ENCODE measurements at places on chromosomes 1 and 21. TPM values are rescaled to one million over a fixed set of nuclear protein-coding genes. Genes with fewer than 3 reads are reported as not detected.

DNA sequence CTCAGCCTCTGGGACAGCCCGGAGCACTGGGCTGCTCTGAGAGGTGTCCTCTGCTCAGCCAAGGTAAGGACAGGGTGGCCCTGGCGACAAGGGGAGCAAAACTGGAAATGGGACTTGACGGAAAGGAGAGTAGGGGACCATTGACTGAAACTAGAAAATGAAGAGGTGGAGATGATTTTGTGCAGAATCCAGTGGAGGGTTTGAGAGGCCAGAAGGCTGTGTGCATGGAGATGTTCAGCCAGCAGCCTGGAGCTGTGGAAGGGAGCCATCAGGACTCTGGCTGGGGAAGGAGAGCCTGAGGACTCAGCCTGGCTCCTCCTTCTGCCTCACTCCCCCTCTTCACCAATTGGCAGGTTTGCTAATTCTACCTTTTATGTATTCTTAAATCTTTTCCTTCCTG, 114.2 kb downstream of the EDEM3 start:
- no peak for DNase-seq

GRCh38 chr1:37096523-37096922, 62.2 kb upstream of the GRIK3 start:
- DNase-seq, result no peak

The OR6N1 gene
- not detected for total RNA-seq

The KCNE1 gene
- not detected for total RNA-seq

The PLA2G4A gene
- total RNA-seq, result 1.7 TPM

- no peak for DNase-seq
Observed at GRCh38 chr1:230267338-230268065, 158.6 kb downstream of the PGBD5 start.

The TMEM125 gene
- 16.2 TPM for total RNA-seq

DNA sequence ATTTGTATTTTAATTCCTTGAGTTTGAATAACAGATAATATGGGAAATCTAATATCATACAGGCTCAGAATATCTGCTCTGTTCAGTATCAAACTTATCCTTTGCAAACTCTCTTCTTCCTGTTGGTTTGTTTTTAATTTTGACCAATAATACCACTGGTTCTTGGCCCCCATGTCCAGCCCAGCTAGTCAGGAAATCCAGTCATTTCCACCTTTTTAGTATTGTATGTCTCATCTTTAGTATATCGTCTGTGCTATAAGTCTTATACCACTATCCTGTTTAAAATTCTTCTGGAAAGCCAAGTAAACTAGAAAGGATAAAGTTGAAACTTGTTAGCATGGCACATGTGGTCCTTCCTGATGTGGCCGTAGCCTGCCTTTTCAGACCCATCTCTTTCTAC, 10.7 kb downstream of the SCCPDH start:
- DNase-seq, result no peak

DNA sequence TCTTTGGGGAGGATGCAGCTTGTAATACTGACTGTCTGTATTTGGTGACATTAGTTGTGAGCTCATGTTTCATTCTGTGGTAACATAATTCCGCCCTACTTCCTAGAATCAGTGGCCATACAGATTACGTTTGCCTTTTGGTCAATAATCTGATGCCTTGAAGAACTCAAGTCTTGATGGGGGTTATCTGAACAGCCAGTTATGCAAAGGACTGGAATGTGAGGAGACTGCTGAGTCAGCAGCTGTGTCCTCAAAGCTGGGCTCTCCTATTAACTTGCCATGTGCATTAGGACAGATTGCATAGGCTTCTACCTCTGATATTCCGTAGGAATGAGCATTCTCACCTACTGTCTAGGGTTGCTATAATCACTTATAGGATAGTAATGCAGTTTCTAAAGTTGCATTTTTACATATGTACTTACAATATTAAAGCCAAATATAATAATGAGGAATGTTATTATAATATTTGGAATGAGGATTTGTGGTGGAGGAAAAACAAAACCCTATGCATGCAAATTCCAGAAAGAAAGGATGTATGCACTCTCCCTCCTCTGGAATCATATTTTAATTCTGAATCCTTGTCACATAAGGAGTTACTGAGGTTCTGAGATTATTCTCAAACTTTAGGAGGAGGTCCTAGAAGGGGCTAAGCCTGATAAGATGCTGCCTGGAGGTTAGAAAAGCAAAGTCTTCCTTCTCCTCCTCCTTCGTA, 116.0 kb downstream of the NOS1AP start:
- no peak for DNase-seq

The BRDT gene
- total RNA-seq, result not detected

- DNase-seq, result no peak
Observed at GRCh38 chr1:240138867-240139266, 47.2 kb downstream of the FMN2 start.

The ZSCAN20 gene
- 7.1 TPM for total RNA-seq

- no peak for DNase-seq
Observed at GRCh38 chr1:166511761-166512160, 327.5 kb upstream of the POGK start.

The AKR7A3 gene
- total RNA-seq, result 0.33 TPM

The ATP1A4 gene
- not detected for total RNA-seq

DNA sequence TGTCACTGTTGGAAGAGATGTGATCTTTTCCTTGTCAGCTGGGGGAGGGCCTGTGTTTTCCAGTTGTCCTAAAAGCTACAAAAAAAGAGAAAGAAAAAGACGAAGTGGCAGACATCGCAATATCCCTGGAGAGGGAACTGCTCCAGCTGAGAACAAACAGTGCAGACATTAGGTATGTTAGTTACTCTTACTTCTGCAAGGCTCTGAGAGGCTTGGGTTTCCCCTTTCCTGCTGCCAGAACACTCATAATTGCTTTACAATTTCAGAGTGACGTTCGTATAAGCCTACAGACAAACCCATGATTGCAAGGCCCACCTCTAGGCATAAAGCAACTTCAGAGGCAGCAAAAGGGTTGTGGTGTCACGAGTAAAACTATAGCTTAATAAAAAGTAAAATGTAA, 31.1 kb downstream of the CD160 start:
- no peak for DNase-seq

DNA sequence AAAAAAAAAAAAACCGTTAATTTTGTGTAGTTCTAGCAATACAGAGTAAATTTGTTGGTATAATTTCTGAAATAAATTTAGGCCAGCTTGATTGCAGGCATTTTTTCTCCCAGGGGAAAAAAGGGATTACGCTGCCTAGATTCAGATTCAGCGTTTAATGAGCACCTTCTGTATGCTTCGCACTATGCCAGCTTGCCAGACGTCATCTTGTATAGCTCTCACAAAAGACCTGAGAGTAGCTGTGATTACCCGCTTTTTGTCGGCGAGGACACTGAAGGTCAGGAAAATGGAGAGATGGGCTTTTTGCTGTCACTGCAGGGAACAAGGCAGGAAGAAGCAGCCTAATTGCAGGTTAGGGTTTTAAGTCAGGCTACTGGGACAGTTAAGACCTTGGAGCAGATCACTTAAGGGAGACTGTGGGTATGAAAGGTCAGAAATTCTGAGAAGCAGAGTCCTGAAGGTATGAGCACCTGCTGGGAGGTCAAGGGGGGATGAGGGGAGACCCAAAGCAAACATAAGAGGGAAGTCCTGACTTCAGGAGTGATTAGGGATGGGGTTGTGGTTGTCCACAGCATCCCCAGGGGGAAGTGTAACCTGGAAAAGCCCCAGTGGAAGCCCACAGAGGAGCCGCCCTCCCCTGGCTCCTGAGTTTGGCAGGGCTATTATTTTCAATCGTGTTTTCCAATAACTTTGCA, 39.0 kb downstream of the TMCC2 start:
- no peak for DNase-seq

The IL20 gene
- not detected for total RNA-seq

The PRKCZ gene
- total RNA-seq, result 37.0 TPM

DNA sequence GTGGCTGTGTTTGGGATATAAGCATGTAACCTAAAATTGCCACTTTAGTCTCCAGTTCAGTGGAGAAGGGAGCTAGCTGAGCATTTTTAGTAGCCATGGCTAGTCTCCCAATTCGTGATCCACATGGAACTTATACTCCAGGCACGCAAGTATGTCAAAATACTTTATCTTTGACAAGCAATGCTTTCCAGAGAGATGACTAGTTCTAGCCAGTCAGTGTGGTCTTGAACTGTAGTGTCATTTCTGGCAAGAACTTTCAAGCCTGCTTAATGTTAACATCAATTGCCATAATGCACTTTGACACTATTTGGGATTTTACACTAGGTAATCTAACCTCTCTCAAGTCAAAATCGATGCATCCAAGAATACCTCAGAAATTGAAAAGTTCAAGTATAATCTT, 660.0 kb downstream of the PTPRC start:
- DNase-seq, result no peak

The PRAMEF20 gene
- total RNA-seq, result not detected

The OR10J1 gene
- not detected for total RNA-seq

The SAMD11 gene
- total RNA-seq, result 2.3 TPM

GRCh38 chr1:43452789-43453441, 816 bp downstream of the HYI start:
- DNase-seq, result no peak

DNA sequence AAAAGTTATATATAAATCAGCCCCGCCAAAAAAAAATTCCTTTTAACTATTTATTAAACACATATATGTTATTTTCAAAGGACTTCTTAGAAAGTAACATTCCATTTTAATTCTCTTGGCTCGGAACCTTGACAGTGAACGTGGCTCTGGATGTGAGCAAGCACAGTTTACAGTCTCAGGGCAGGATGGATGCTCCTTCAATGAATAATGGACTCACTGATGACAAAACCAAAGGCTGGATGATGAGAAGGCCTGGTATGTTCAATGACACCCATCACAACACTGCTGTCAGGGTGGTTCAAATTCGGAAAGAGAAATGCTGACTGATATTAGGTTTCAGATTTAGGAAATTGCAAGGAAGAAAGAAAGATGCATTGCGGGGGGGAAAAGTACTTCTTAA, 148.8 kb downstream of the SIPA1L2 start:
- DNase-seq, result no peak

DNA sequence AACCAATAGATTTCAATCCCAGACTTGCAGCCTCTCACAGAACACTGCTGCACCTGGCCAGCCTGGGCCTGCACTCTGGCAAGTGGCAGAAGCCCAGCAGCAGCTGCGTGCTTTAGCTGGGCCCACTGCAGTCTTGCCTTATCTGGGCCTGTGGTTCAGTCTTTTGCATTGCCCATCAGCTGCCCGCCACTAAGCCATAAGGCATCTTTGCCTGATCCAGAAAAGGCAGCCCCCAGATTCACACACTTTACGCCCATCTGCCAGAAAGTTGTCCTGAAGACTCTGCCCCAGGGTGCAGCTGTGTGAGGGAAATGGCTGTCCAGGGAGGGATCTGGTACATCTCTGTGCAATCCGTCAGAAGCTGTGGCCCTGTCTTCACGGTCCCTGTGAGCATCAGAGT, 217.0 kb downstream of the DNAH14 start:
- DNase-seq, result no peak

- DNase-seq, result no peak
Observed at GRCh38 chr1:81887421-81888144, 86.8 kb downstream of the ADGRL2 start.

DNA sequence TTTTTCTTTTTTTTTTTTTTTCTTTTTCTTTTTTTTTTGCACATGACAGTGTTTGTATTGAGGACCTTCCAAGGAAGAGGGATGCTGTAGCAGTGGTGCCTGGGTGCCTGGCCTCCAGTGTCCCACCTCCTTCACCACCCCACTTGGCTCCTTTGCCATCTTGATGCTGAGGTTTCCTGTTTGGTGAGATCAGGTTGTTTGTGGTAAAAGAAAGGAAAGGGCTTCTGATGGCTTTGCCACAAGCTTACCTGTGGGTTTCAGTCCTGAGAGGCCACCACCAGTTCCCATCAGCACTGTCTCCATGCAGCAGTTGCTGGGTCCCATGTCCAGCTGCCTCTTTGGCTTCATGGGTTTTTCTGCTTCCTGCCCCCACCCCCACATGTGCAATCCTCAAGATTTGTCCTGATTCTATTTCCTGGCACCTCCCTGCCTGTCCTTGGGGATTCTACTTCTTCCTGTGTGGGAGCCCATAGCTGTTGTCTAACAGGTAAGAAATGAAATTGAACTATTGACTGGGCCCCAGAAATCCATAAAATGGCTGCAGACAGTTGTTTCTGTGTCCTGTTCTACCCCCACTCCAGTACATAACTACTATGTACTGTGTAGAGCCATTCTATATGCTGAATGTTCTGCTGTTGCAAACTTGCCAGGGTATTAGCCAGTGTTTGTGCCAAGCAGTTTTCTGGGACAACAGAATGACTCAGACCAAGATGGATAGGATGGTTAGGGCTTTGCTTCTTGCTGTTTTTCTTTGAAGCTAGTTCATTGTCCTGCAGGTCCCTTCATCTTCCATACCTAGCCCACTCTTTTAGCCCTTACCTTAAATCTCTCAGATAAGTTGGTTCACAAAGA, 4.2 kb upstream of the CCDC28B start:
- no peak for DNase-seq

The TMED5 gene
- total RNA-seq, result 58.5 TPM

DNA sequence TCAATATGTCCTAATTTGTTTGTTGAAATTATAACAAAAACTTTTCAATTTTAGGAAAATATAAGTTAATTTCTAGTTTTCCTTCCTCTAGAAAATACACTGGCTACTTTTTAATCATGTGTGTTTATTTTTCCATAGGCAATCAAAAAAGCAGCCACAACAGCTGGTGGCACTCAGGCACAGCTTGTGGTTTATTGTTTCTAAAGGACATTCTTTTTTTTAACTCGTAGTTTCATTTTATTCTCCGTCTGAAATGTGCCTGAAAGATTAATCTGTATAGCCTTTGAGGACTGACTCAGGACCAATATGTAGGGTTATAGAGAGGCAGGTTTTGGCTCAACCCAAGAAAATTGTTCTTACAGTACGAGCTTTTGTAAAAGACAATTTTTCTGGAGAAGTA, 20.7 kb upstream of the STX12 start:
- DNase-seq, result no peak

The LRRC38 gene
- 1.6 TPM for total RNA-seq

GRCh38 chr21:39632796-39633442, 20.2 kb downstream of the B3GALT5 start:
- DNase-seq, result peak; percentile 71

The LCE1F gene
- not detected for total RNA-seq

DNA sequence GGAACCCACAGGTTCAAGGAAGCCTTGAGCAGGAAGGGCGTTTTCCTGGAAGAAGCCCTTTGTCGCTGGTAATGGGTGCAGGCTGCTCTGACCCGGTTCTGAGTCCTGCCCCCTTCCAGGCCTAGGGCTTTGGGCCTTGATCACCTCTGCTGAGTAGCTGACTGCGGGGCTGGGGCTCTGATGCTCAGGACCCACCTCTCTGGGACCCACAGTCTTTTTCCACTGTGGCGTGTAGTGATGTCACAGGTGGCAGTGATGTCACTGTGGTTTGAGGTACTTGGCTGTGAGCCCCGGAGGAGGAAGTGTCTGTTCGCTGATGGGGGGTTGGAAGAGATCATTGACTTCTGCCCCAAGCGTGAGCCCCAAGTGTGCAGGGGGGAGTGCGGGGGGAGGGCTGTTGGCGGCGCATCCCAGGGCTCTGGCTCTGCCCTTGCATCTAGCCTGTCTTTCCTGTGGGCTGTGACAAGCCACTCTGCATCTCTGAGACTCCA, 6.9 kb downstream of the TNFRSF1B start:
- DNase-seq, result no peak

The SH2D2A gene
- 2.3 TPM for total RNA-seq

The LDLRAD1 gene
- total RNA-seq, result not detected

- DNase-seq, result no peak
Observed at GRCh38 chr1:185393815-185394214, 76.8 kb upstream of the IVNS1ABP start.

- no peak for DNase-seq
Observed at GRCh38 chr1:52756020-52756419, 29.8 kb downstream of the ZYG11B start.

All from kidney epithelial cell (primary cell).